Upper lobe of right lung (tissue), 1 donor: ENCODE measurements at places on chromosomes 11 and 22. TPM values are rescaled to one million over a fixed set of nuclear protein-coding genes. Genes with fewer than 3 reads are reported as not detected.
A peak's percentile ranks its signal among the peaks of the same experiment; 100 is the strongest.

GRCh38 chr11:18844753-18845367 is 53.3 kb upstream of the PTPN5 start:
- DNase-seq: no peak

GRCh38 chr11:132623511-132623910 is 908.8 kb downstream of the OPCML start:
- no peak for DNase-seq

- no peak for DNase-seq
Measured at GRCh38 chr11:16337421-16338213, 18.7 kb downstream of the SOX6 start.

DNA sequence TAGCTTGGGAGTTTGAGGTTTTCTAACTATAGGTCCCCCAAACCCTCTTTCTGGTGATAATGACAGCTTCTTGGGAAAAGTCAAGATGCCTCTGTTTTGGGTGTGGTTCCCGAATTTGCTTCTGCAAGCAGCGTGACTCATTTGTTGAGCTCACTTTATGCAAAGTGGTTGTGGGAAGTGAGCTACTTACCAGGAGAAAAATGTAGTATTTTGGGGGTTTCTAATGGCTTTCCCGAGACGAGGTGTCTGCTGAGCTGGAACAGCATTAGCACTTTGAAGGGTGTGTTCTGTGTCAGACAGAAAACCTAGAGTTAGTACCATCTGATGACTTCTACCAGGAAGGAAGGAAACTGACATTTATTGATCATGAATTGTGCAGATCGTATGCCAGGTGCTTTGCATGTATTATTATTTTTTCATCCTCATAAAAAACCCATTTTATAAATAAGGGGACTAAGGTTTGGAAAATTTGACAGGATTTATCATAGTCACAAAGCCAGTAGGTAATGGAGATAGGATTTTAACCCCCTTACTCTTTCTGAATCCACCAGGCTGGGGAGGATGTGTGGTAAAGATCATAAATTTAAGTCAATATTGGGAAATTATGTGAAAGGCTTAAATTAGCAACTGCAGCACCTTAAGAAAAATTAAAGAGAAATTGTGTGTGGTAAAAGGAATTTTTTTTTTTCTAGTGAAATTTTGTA is 108.8 kb upstream of the CD44 start:
- no peak for DNase-seq

- no peak for DNase-seq
Measured at GRCh38 chr11:97107604-97108003, 717.8 kb downstream of the JRKL start.

DNA sequence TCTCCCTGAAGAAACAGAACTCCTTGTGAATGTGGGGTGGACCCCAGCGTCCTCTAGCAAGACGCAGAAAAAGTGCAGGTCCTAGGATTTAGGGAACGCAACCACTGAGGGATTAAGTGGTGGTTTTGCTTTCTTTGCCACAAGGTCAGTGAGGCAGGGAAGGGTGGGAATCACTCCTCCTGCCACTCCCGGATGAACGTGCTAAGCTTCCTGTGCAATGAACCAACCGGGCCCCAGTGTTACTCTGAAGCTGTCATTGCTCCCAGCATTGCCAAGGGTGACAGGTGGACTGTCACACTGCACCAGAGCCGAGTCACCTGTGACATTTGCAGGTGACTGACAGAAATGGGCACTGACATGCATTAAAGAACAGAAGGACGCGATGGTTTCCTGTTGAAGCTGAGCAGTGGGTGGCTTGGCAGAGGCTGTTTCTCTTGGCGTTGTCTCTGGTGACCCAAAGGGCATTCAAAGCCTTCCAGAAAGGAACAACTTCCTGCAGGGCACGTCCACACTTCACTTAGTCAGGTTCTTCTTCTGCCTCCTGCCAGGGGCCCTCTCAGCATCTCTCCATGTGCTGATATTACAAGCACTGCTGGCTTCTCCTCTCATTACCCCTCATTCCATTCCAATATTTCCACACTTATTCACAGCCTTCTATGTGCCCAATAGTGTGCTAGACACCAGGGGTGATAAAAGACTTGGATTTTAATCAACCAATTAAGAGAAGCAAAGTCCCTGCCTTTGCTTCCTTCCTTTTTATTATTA is 9.7 kb downstream of the KIRREL3 start:
- DNase-seq: no peak

DNA sequence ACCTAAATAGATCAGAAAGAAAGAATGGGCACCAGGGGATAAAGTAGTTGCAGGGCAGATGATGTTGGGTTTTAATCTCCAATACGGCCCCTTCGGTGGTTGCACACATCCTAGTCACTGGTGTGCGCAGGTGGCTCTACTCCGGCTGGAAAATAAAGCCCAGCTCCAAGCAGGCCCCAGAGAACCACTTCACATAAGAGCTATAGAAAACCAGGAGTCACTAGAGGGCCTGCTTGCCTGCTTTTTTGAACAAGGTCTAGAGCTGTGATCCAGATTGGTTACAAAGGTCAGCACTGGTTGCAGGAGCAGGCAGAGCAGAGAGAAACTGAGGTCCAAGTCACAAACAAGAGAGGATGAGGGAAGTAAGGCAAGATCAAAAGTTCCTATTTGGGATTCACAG is 41.5 kb upstream of the MS4A8 start:
- no peak for DNase-seq

- no peak for DNase-seq
Measured at GRCh38 chr22:50622723-50623327, 5.1 kb downstream of the ARSA start.

DNA sequence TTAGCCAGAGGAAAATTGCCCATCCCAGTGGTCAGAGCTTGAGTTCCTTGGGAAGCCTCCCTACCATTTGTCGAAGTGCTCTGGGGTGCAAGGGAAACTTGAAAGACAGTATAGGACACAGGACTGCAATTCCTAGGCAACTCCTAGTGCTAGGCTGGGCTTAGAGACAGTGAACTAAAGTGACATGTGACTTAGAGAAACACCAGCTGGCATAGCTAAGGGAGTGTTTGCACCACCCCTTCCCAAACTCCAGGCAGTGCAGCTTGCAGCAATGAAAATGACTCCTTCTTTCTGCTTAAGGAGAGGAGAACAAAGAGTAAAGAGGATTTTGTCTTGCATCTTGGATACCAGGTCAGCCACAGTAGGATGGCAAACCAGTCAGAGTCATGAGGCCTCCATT is 388.0 kb downstream of the DYNC2H1 start:
- no peak for DNase-seq

DNA sequence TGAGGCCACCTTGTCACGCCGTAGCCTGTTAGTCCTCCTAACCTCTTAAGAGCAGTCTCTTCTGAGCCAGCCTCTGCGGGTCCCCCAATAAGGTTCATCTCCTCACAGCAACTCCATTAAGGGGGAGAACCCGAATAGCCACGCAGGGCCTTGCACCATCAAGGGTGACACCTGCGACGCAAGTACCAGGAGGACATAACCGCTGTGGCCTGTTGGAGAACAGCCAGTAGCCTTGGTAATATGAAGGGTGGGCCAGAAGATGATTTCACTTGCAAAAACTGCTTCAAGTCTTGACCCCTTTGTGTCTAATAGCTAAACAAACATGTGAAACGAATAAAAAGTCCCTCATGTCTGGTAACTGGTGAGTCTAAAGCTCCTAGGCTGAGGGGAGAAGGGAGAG is 14.8 kb downstream of the ARFGAP2 start:
- DNase-seq: no peak

GRCh38 chr11:70159627-70160570 is 43.2 kb upstream of the FADD start:
- DNase-seq: no peak

DNA sequence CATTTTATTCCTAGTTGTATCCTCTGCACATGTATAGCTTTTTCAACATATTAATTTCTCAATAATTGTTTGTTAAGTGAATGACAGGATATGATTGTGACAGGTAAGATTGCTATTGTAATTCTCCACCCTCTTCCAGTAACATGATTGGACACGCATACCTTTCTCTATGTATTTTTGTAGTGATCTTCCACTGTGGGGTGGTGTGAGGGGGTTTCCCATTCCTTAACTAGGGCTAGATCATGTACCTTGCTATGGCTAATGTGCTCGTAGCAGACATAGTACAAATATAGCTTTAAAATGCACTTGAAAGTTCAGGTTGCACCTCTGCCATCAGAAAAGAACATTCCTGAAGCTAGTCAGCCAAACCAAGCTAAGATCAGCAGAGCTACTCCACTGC is 2392.8 kb upstream of the RAG2 start:
- no peak for DNase-seq

DNA sequence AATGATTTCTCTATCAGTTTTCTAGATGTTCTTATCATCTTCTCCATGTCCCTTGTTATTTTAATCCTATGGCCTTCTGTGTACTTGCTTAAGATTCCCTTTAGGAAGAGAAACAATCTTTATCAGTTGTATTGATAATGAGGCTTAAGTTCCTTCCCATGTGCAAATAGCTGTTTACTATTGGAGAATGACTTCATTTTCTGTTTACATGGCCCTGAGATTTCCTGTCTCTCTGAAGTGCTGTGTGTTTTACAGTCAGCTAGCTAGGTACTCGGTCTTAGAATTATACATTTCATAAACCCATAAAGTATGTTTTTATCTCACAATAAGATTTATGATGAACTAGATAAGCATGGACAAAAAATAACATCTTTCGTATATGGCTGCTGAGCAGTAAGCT is 67.5 kb upstream of the CCDC179 start:
- no peak for DNase-seq

DNA sequence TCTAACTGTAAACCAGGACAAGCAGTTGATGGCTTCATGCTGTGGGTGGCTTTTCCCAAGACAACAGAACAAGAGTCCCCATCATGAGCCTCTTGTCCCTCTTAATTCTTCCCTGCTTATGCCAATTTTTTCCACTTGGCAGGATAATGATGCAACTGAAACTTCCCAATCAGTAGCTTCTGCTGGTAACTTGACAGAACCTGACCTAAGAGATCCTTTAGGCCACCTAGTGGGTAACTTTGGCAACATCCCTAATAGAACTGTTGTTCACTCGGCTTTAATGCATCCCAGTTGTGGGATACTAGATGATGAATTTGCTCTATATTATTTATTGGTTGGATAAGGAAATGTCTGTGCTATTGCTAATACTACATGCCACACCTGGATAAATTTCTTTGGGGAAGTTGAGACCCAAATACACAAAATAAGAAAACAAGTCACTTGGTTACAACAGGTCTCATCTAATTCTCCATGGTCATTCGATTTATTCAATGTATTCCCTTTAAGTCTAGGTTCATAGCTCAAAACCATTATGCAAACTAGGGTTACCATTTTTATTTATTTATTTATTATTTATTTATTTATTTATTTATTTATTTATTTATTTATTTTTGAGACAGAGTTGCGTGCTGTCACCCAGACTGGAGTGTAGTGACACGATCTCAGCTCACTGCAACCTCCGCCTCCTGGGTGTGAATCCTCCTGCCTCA is 41.4 kb upstream of the NFAM1 start:
- DNase-seq: no peak

DNA sequence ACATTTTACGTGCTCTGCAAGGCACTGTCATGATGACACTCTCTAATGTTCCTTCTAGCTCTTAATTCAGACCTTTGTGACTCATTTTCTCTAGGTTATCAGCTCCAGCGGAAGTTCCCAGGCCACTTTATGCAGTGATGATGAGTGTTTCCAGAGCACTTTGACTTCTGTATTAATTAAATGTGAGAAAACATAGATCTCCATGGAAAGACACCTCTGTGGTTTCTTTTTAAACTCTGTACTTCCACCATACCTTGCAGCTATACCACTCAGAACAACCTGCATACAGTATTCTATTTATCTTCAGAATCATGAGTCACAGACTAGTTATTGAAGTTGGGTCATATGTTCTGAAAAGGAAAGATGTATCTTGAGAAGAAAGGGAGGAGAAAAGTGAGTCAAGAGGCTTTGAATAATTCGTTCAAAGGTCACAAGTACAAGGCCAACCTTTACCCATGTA is 175.6 kb upstream of the TENM4 start:
- DNase-seq: no peak

DNA sequence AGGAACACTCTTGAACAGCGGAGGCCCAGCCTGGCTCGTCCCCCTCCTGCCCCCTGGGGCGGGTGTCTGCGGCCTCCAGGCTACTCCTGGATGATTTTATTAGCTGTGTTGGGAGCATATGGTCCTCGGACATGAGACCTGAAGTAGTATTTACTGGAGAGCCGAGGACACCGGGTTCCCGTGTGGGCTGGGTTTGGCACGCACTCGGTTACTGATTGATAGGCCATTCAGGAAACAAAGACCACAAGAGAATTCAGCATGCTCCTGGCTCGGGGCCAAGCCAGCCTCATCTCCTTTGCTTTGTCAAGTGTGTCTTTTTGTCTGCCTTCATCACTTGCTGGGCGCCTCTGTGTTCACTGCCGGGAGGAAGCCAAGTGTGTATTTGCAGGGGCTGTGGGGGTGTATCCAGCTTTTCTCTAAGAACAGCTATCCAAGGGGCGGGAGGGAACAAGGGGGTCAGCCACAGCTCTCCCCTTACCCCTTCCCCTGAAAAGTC is 9.7 kb downstream of the FXYD2 start:
- peak; percentile 79 for DNase-seq

FOLR1 gene
- total RNA-seq: 163 TPM

RASSF10 gene
- 4.8 TPM for total RNA-seq

SLC43A3 gene
- total RNA-seq: 117 TPM

OR51B2 gene
- not detected for total RNA-seq

GGT5 gene
- total RNA-seq: 66.5 TPM

DMC1 gene
- not detected for total RNA-seq

TRIM51 gene
- not detected for total RNA-seq

OR51E2 gene
- not detected for total RNA-seq

DERL3 gene
- 3.8 TPM for total RNA-seq

IFITM1 gene
- 128 TPM for total RNA-seq

SMTNL1 gene
- total RNA-seq: not detected

GAL3ST3 gene
- total RNA-seq: not detected
